ENCODE measurements at places on chromosomes 2 and 18. TPM values are rescaled to one million over a fixed set of nuclear protein-coding genes. Genes with fewer than 3 reads are reported as not detected.

Gene CNTNAP5
- polyA plus RNA-seq = not detected

Gene POTEI
- polyA plus RNA-seq = 0.03 TPM

Gene SLC5A7
- not detected for polyA plus RNA-seq

Gene TUBA4A
- 229 TPM for polyA plus RNA-seq

Gene TAF1B
- 15.3 TPM for polyA plus RNA-seq

Gene NR4A2
- polyA plus RNA-seq = 0.46 TPM

Gene MLPH
- not detected for polyA plus RNA-seq

Gene ESPNL
- 0.05 TPM for polyA plus RNA-seq

Gene CCDC150
- polyA plus RNA-seq = 25.1 TPM

Gene CYP1B1
- polyA plus RNA-seq = 29.7 TPM

Gene TEX51
- not detected for polyA plus RNA-seq

Gene GPR45
- polyA plus RNA-seq = 0.22 TPM

Gene GAL3ST2
- polyA plus RNA-seq = not detected

Gene ARMC9
- polyA plus RNA-seq = 26.1 TPM

Gene UGT1A5
- polyA plus RNA-seq = not detected

Gene STARD6
- polyA plus RNA-seq = not detected

Gene MYCN
- not detected for polyA plus RNA-seq

Gene LIMS2
- 0.14 TPM for polyA plus RNA-seq

Gene MEP1B
- not detected for polyA plus RNA-seq

All from GM12878 (cell line).